Stimulated activated CD4-positive, alpha-beta T cell treated with anti-CD3 and anti-CD28 coated beads, Interleukin-1b, Interleukin-23, amount 100 ng/mL, for 4 hours (primary cell): ENCODE measurements at places on chromosomes 7 and 10.

GRCh38 chr7:87316846-87317552 is 28.5 kb upstream of the CROT start:
- no peak for DNase-seq

DNA sequence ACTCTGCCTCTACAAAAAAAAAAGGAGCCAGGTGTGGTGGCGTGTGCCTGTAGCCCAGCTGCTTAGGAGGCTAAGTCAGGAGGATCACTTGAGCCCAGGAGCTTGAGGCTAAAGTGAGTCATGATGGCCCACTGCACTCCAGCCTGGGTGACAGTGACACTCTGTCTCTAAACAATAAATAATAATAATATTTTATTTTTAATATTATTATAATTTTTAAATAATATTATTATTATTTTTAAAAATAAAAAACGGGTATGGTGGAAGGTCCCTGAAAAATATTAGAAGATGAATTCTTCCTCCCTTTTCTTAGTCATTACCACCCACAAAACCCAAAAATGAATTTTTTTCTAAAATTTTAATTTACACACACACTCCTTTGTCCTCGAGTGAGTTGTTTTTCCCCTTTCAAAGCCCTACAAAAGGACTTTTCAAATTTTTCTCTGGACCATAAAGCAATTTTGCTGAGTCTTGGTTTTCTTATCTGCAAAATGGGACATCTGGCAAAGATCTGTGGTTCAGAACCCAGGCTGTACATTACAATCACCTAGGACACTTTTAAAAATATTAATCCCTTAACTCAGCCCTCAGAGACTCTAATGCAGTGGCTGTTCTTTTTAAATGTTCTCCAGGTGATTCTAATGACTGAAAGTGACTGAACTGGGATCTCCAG is 174.0 kb upstream of the NEBL start:
- DNase-seq = no peak

- DNase-seq = no peak
Observed at GRCh38 chr7:129146237-129146979, 1.9 kb downstream of the TSPAN33 start.

- no peak for DNase-seq
Observed at GRCh38 chr10:45580371-45581215, 92.0 kb downstream of the ZFAND4 start.

- DNase-seq = no peak
Observed at GRCh38 chr7:26147030-26147429, 5.0 kb upstream of the NFE2L3 start.

DNA sequence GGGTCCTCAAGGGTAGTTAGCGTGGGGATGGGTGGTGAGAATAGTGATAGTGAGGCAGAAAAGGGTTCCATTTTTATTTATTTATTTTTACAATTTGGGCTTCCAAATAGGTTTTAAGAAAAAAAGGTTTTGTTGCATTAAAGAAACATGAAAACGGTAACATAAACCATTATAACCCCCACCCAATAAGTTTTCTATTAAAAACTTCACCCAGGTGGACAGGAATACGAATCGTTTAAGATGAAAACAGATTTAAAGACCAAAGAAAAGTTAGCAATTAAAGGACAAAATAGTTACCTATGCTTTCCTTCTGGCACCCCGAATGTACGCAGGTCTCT is 78.7 kb downstream of the ZFAND4 start:
- DNase-seq = no peak

GRCh38 chr7:1889556-1890181 is 219.6 kb downstream of the ELFN1 start:
- DNase-seq = no peak

GRCh38 chr7:43590862-43591557 is 8.1 kb downstream of the STK17A start:
- no peak for DNase-seq

GRCh38 chr7:124722292-124722691 is 43.3 kb downstream of the GPR37 start:
- DNase-seq = no peak

DNA sequence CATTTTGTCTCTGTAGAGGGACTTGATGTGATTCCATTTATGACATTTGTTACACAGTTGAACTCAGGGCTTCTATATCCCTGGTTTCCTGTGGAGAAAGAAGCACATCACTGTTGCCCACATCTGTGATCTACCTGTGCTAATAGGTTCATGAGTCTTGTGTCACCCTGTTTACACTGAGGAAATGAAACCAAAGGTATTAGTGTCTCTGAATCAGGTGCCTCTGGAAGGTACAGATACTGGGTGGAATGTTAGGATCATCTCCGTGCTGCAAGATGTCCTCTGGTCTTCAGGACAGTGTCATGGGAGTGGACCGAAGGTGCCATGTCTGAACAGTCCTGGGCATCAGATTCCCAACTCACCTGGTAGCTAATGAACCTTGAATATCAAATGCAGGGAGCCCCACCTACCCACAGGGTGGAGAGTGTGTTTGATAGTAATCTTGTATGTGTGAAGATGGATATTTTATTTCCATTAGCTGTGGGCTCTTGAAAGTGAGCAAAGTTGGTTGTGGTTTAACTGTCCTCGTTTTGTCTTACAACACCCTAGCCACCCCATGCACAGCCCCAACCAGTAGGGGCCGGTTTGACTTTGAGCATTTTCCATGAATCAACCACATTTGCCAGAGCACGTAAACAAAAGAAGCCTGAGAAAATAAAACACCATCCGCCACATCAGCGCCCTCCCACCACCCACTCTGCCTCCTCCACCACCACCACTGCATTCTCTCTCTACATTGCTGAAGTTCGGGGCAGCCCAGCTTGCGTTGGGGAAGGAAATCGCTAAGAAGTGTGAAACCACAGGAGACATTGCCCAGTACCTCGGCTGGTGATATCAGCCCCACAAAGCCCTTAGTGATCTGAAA is 40.7 kb downstream of the TARP start:
- DNase-seq = peak; percentile 54

- no peak for DNase-seq
Observed at GRCh38 chr7:44048031-44048795, 3.7 kb downstream of the DBNL start.

- no peak for DNase-seq
Observed at GRCh38 chr7:67723591-67723990, 727.0 kb downstream of the TYW1 start.

DNA sequence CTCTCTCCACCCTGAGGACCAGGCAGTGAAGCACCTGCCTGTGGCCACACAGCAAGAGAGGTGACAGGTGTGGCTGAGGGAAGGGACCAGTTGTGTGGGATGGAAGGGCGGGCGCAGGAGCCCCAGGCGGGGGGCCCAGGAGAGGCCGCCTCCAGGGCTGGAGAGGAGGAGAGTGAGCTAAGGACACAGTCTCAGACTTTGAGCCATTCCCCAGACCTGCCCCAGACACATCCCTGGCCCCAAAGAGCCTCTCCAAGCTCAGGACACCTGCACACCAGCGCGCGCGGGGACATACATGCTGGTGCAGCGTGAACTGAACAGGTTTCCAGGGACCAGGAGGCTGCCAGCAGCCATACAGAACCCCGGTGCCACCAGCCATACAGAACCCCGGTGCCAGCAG is 237.3 kb downstream of the MAD1L1 start:
- no peak for DNase-seq
